Transverse colon (tissue), 4 donors: ENCODE measurements at places on chromosomes 4 and X. TPM values are rescaled to one million over a fixed set of nuclear protein-coding genes. Genes with fewer than 3 reads are reported as not detected.

The COL25A1 gene
- not detected for total RNA-seq

The DKK2 gene
- 0.55 TPM for total RNA-seq

The EDA gene
- 12.4 TPM for total RNA-seq

The KANTR gene
- total RNA-seq = 141 TPM

- DNase-seq = no peak
Observed at GRCh38 chr4:188439641-188440311, 300.5 kb downstream of the TRIML1 start.

- DNase-seq = no peak
Observed at GRCh38 chr4:119118397-119118796, 17.2 kb upstream of the MYOZ2 start.

GRCh38 chr4:82017680-82018079 is 356.1 kb downstream of the HNRNPD start:
- no peak for DNase-seq

DNA sequence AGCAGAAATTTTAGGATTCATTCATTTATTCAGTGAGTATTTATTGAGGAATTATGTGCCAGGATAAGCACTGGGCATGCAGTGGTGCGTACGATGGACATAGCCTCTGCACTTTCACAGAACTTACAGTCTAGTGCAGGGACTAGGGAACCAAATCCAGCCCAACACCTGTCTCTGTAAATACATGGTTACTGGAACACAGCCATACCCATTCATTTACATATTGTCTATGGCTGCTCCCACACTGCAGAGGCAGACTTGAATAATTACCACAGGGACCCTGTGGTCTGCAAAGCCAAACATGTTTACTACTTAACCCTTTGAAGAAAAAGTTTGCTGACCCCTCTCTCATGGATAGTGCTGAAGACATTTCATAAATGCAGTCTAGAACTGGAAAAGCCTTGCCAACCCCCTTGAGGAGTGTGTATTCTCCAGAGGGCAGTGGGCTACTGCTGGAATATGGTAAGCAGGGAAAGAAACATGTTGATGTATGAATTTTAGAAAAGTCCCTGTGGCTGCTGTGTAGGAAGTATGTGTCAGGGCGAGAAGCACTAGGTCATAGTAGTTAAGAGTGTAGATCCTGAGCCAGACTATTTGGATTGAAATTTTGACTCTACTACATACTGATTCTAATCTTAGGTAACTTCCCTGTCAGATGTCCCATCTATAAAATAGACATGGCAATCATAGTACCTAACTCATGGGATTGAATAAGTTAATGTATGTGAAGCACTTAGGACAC is 75.5 kb downstream of the GALNT7 start:
- DNase-seq = no peak

GRCh38 chr4:103415801-103416200 is 217.7 kb upstream of the CENPE start:
- DNase-seq = no peak

GRCh38 chrX:15718283-15718970 is 19.6 kb upstream of the CA5B start:
- no peak for DNase-seq

DNA sequence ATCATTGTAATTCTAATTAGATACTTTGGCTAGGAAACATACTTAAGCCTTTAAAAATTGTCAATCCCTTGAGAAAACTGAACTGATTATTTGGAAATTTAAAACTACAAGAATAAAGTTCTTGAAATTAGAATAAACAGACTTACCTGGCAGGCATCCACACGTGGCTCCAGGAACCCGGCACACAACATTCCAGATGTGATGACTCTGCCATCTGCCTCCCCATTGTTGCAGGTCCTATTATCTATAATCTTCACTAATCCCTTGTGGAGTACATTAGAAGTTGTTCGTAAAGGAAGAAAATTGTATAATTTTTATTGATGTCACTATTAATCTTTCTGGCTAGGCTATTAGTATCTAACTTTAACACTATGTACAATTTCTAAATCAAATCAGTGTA is 16.2 kb upstream of the GNRHR start:
- no peak for DNase-seq

GRCh38 chr4:108536577-108536976 is 83.8 kb upstream of the RPL34 start:
- DNase-seq = no peak

DNA sequence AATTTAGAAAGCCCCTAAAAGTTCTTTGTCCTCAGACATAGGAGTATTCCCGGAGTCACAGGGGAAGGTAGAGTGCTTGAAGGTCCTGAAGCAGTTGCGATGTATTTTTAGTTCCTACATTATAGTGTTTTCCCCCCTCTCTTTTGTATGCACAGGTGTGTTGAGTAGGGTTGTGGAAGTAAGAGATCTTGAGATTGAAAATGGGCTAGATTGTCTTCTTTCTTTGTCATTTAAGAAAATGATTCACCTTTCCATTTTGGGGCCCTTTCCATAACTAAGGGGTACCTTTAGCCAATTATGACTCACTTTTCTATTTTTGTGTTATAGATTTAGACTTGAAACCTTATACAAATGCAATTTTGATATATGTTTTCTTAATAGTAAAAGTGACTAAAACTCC is 75.8 kb upstream of the AFF2 start:
- no peak for DNase-seq

GRCh38 chrX:46257451-46257879 is 287.8 kb downstream of the ZNF674 start:
- DNase-seq = no peak
